ENCODE measurements at places on chromosomes 1 and 21. TPM values are rescaled to one million over a fixed set of nuclear protein-coding genes. Genes with fewer than 3 reads are reported as not detected.
A peak's percentile ranks its signal among the peaks of the same experiment; 100 is the strongest.

DNA sequence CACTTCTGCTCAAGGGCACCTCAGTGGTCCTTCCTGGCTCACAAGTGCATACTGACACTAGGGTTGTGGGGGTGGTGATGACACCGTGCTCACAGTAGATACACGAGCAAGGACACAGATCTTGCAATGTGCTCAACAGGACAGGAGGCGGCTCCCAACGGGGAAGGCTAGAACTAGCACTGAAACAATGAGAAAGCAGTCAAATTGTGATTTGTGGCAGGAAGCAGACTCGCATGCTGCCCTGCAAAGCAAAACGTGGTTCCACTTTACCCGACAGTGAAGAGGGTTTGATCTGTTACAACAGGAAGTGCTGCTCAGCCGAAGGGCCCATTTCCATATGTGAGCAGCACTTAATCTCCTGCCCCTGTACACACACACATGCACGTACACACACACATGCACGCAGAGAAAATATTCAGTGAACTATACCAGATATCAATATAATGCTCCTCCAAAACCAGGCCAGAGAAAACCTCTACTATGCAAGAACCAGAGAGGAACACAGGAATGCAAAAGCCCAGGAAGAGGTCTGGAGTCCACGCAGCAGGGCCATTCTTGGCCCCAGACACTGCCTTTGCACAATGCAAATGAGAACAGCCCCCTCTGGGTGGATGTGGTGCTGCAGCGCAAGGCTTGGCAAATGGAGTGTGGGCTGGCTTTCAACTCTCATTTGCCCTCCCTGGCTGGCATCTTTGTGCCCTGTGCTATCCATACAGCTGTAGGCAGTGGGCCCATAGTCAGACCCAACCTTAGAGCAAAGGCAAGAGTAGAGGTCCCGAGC, 47.1 kb downstream of the KANK4 start:
- H3K36me3 ChIP-seq: no peaks in the 10 kb centered on the region
- no peak for DNase-seq
- no peak overlapping the region for H3K27ac ChIP-seq
- H3K4me3 ChIP-seq: no peak overlapping the region
- H3K4me1 ChIP-seq: no peaks in the 10 kb centered on the region

DNA sequence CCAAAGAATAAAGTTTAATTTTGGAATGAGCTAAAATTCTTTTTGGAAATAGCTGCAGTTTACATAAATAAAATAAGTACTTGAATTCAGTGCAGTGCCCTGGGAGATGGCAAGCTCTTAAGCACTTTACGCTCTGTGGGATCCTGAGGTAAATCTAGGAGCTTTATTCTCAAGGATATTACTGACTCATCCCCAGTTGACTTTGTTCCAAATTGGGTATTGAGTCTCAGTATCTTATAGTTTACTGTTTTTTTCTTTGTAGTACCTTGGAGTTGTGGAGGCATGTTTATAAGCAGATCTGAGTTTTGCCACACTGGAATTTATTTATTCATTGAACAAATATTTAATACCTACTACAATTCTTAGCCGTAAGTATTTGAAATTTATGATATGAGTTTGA, 27.4 kb upstream of the HRNR start:
- H3K4me3 ChIP-seq: no peak overlapping the region
- DNase-seq: no peak

- DNase-seq: no peak
- H3K27me3 ChIP-seq: no peaks in the 10 kb centered on the region
- H3K36me3 ChIP-seq: no peaks in the 10 kb centered on the region
Observed at GRCh38 chr1:24704411-24705259, 40.6 kb upstream of the CLIC4 start.

DNA sequence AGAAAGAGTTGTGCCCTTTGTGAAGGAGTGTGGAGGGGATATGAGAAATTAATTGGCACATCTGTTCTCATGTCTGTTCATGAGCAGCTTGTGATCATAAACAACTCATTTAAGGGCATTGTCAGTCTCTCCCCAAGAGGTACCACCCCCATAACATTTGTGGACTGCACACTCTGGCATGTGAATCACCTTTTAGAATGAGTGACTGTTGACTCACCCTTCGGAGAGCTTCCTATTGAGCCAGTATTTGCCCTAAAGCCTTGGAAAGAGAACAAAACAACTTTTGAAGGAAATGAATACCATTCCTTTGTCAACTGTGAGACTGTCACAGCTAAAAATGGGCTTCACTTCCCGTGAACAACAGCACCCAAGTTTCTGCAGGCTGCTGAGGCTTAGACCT, 27.5 kb upstream of the MYSM1 start:
- no peak for DNase-seq
- H3K27me3 ChIP-seq: no peaks in the 10 kb centered on the region

Gene GJB4
- total RNA-seq: not detected

- no peaks in the 10 kb centered on the region for H3K27me3 ChIP-seq
- peak overlapping the region; percentile 91 for H3K4me3 ChIP-seq
- no peak overlapping the region for H3K27ac ChIP-seq
Observed at GRCh38 chr1:185314411-185314810, 2.6 kb downstream of the IVNS1ABP start.
